ENCODE measurements at places on chromosomes 12 and 14.

GRCh38 chr14:51682411-51682810, 30.7 kb downstream of the FRMD6 start:
- DNase-seq, result no peak

- no peak for DNase-seq
Measured at GRCh38 chr12:89923091-89923490, 214.5 kb upstream of the ATP2B1 start.

GRCh38 chr14:52802597-52802996, 11.2 kb upstream of the GNPNAT1 start:
- DNase-seq, result no peak

- no peak for DNase-seq
Measured at GRCh38 chr14:88592031-88592430, 29.2 kb downstream of the ZC3H14 start.

GRCh38 chr12:19138551-19138950, 9.0 kb downstream of the PLEKHA5 start:
- DNase-seq, result peak; percentile 74

DNA sequence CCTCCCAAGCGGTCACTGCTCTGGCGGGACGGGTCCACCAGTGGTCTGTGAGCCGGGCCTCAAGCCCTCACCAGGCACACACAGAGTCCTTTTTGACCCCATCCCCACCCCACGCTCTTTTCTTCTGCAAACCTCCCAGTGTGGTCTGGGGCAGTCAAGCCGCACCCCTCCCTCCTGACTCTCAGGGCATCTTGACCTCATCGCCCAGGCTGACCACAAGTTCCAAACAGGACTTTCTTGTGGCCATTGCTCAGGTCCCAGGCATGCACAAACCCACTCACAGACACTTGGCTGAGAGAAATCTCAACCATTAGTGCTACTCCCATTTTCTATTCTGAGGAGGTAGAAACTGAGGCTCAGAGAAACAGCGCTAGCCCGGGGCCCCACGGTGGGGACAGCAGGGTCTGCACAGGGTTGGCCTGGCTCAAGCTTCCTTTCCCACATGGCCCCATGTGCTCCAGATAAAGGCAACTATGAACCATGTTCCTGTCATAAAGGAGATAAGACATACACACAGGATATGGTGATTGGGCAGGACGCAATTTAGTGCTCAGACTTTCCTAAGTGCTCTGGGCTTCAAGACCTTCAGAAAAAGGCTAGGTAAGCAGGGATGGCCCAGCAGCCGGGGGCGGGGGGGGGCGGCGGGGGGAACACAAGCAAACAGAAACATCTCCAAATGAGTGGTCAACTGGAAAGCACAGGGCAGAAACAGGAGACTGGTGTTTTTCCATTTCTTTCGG, 69.6 kb downstream of the ITPK1 start:
- DNase-seq, result no peak

- no peak for DNase-seq
Measured at GRCh38 chr12:121857322-121858246, 1.1 kb downstream of the HPD start.

- DNase-seq, result no peak
Measured at GRCh38 chr14:69855180-69855832, 23.9 kb upstream of the SMOC1 start.

GRCh38 chr12:80936642-80937390, 918 bp downstream of the LIN7A start:
- peak; percentile 40 for DNase-seq

- no peak for DNase-seq
Measured at GRCh38 chr12:31780096-31780495, 51.3 kb upstream of the AMN1 start.

DNA sequence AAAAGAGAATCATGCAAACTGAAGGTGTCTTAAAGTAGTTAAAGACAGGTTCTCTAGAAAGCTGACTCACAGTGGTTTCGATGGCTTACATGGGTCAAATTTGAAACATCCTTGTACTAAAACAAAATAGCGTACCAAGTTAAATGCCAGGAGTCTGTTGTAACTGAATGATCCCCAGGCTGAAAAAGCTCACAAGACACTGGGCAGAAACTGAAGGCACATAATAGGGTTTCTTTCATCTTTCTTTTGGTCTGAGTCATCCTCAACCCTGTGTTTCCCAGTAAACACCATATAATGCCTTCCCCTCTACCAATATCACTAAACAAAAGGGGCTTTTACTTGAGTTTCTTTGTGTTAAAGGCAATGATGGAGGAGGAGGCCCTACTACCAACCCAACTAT, 12.8 kb downstream of the ZFYVE1 start:
- DNase-seq, result no peak

DNA sequence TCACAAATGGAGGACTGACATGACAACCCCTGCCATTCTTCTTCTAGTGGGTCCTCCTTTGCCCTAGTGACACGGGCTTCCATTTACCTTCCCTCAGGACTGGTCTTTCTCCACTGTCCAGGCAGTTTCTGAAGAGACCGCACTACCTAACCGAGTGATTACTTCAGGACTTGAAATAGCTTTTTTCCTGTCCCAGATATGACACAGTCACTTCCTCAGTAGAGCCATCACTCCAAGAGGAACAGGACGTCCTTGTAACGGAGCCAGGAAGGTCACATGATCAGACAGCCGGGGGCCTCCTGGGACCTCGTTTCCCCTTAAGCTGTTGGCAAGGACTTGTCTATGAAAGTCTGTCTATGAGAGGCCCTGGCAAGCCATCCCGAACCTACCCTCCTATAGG, 62.3 kb downstream of the FOS start:
- no peak for DNase-seq
